ENCODE measurements at places on chromosomes 11 and 22. TPM values are rescaled to one million over a fixed set of nuclear protein-coding genes. Genes with fewer than 3 reads are reported as not detected.

DNA sequence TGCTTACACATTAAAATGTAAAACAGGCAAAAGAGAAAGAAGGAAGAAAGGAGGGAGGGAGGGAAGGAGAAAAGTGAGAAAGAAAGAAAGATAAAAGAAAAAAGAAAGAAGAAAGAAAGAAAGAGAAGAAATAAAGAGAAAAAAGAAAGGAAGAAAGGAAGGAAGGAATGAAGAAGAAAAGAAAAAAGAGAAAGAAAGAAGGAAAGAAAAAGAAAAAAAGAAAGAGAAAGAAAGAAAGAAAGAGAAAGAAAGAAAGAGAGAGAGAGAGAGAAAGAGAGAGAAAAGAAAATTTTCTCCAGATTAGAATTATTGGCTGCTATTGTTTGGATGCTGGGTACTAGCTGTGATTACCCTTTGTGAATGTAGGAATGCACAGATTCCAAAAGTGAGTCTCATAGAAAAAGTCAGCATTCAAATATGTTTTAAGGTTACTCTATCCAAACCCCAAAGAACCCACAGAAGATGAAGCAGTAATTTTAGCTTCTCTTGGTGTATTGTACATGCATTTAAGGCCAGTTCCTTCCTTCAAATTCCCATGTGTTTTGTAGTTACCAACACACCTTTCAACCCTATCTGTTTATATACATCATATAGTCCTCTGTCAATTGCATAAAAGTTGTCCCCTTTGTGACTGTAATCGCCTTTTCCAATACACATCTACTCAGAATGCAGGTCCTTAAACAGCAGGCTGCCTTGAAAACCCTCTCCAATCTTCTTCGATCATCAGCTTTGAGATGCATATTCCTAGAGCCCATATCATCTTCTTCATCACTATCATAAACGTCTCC lies 789 bp upstream of the FAM111A start:
- H3K36me3 ChIP-seq, result no peaks in the 10 kb centered on the region
- DNase-seq, result no peak
- peak overlapping the region; percentile 71 for H3K4me3 ChIP-seq
- no peaks in the 10 kb centered on the region for H3K27me3 ChIP-seq

DNA sequence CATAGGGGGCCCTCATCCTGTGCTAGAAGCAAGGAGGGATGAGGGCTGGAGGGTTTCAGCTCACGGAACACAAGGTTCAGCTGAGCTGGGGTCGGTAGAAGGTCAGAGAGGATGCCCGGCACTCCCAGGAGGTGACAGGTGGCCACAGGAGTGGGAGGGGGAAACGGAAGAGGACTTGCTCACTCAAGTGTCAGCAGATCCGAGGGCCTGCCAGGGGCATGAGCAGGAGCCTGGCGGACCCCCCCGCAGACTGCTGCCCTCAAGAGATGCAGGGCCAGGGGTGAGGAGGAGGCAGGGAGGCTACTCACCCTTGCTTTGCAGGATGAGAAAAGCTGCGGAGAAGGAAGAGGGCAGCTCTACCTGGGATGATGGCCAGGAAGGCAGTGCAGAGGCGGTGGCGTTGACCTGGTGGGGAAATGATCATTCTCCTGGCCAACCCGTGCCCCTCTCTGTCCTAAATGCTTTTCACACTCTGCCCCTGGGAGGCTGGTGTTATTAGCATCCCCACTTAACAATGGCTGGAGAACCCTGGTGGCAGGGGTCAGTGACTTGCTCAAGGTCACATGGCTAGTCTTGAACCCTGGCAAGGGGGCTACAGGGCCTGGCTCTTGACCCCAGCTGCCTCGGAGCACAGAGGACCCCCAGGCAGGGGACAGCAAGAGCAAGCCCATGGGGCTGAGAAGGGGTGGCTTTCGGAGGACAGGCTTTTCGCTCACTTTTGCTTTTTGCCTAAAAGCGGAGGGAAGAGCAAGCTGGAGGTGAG lies 30.1 kb upstream of the CSNK1E start:
- H3K4me3 ChIP-seq, result no peak overlapping the region
- peak; percentile 55 for DNase-seq
- H3K27me3 ChIP-seq, result no peaks in the 10 kb centered on the region
- no peaks in the 10 kb centered on the region for H3K4me1 ChIP-seq
- H3K36me3 ChIP-seq, result no peaks in the 10 kb centered on the region

DNA sequence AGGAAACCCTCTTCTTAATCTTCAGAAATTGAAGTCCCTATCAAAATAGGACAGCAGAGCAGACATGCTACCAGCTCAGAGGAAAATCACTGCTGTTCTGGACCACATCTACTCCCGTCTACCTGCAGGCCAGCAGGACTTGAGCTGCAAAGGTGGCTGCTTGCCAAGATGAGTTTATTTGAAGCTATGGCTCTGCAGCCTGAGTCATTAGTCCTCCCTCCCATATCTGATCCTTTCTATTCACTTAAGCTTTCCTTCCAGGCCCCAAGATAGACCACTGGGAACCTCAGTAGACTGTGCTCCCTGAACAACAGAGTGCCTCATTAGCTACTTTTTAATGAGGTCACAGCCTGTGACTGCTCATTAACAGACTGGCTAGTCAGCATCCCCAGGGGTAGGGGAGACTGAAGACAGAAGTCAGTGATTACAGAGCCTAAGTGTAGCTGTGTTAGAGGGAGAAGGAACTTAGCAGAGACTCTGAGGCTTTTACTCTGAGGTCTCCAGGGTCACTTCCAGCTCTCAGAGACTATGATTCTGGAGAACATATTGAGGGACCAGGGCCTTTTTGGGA lies 6.8 kb upstream of the OR10A2 start:
- no peaks in the 10 kb centered on the region for H3K27me3 ChIP-seq
- peaks cover 14% of the 10 kb centered on the region for H3K4me1 ChIP-seq
- no peaks in the 10 kb centered on the region for H3K36me3 ChIP-seq
- no peak overlapping the region for H3K4me3 ChIP-seq

DNA sequence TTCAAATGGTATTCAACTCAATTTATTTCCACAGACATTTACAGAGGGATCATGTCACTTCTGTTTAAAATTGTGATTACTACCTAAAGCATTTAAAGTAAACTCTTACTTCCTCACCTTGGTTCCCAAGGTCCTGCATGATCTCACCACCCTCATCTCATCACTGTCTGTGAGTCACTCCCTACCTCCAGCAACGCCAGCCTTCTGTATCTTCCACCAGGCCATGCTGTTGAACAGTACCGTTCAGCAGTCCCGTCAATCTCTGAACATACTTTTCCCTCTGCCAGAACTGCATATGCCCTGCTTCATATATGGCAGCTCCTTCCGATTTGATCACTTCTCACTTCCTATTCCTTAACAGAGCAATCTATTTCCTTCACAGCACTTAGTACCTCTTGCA lies 2.0 kb downstream of the FBXO3 start:
- H3K27me3 ChIP-seq, result no peaks in the 10 kb centered on the region
- no peak for DNase-seq
- no peak overlapping the region for H3K27ac ChIP-seq
- no peaks in the 10 kb centered on the region for H3K4me1 ChIP-seq

DNA sequence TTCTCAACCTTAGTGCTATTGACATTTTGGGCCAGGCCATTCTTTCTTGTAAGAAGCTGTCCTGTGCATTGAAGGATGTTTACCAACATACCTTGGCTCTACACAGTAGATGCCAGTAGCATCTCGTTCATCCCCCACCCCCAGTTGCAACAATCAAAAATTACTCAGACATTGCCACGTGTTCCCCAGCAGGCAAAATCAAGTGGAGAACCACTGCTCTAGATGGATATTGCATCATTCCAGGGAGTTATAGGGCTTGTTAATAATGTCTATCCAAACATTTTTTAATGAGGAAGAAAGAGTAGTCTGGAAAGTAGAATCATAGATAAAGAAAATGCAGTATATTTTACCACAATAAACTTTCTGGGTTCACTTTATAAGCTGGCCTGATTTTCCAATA lies 64.1 kb downstream of the PRMT3 start:
- H3K4me3 ChIP-seq, result no peak overlapping the region
- no peaks in the 10 kb centered on the region for H3K27me3 ChIP-seq
- H3K4me1 ChIP-seq, result no peaks in the 10 kb centered on the region
- H3K36me3 ChIP-seq, result no peaks in the 10 kb centered on the region
- no peak overlapping the region for H3K27ac ChIP-seq
- DNase-seq, result no peak

DNA sequence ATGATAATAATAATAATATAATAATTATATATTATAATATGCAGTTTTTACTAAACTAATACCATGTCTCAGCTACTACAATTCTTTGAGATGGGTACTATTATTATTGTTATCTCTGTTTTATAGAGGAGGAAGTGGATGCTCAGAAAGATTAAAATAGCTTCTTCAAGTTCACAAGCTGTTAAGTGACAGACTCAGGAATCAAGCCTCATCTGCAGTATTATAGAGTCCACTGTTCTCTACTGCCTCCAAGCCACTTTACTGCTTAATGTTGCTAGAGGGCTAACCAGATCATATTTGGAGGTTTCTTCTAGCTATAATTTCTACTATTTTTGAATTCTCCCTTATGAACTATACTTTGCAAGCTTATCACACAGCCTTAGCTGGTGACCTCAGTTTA lies 62.7 kb downstream of the CSTPP1 start:
- H3K27ac ChIP-seq, result no peak overlapping the region
- H3K36me3 ChIP-seq, result no peaks in the 10 kb centered on the region
- H3K4me3 ChIP-seq, result no peak overlapping the region
- DNase-seq, result no peak
- no peaks in the 10 kb centered on the region for H3K4me1 ChIP-seq

- no peak for DNase-seq
- H3K4me3 ChIP-seq, result no peak overlapping the region
- H3K27ac ChIP-seq, result peak overlapping the region; percentile 43
- H3K4me1 ChIP-seq, result no peaks in the 10 kb centered on the region
- no peaks in the 10 kb centered on the region for H3K36me3 ChIP-seq
Measured at GRCh38 chr22:49656291-49656851, 171.3 kb downstream of the BRD1 start.

DNA sequence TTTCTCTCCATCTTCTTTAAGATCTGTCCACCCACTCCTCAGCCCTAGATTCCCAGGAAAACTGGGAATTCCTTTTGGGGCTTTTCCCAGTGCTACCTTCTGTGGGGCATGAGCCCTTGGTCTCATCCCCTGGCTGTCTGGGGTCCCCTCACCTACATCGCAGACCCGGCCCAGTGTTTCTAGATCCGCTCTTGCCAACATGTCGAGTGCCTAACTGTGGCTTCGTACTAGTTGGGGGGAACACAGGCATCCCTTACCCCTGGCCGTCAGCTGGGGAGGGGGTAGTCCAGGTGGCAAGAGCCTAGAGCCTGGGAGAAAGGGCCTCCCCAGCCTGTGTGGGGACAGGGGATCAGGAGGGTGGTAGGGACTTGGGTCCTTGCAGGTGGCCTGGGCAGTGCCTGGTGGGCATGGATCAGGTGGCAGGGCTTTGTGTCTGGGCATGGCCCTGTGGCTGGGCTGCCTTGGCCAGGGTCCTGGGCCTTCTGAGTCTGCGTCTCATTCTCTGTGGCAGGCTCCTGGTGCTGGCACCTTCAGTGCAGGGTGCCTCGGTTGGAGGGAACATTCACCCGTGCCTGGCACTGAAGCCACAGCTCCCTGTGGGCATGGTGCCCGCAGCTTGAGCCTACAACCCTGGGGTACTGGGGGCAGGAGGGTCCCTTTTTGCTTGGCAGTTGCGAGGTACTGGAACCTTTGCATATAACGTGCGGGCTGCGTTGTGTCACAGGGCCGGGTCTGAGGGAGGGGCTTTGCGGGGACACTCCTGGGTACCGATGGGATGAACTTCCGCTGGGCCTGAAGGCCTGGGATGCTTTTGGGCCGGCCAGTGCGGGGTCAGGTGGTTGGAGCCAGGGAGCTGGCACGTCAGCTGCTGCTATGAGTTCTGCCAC lies 4.1 kb downstream of the KCNQ1 start:
- H3K27me3 ChIP-seq, result peaks cover 16% of the 10 kb centered on the region
- H3K4me3 ChIP-seq, result no peak overlapping the region
- no peaks in the 10 kb centered on the region for H3K36me3 ChIP-seq
- DNase-seq, result no peak
- peaks cover 2% of the 10 kb centered on the region for H3K4me1 ChIP-seq

DNA sequence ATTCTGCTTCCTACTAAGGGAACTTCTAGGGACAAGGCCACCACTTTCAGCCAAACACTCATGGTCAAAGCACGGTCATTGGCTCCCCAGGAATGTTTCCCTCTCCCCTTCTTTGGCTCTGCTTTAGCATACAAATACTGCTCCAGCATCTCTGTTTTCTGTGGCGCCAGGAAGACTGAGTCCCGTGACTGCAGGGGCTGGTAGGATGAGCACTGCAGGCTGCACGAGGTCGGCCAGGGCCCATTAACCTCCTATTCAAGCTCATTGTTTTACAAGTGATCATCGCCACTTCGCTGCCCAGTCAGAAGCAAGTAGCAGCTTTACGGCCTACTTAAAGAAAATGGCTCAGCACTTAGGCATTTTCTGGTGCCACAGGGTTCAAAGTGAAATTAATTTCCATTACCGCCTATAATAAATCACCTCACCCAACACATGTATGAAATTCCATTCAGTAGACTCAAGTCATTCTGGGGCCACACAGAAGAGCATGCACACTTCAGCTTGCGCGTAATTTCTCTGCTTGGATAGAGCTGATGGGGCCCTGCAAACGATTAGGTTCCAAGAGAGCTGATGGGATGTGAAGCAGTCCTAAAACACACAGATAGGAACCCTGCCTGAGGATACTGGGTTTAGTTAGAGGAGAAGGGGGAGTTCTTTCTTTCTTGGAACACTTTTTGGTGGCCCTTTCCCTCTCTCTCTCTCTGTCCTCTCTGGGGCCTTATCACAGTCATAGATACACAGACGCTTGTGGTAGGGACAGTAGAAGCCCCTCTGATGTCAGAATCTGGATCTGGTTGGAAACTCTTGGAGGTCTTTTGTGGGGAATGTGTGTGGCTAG lies 173.7 kb downstream of the KIF18A start:
- no peaks in the 10 kb centered on the region for H3K27me3 ChIP-seq
- no peaks in the 10 kb centered on the region for H3K36me3 ChIP-seq
- H3K4me3 ChIP-seq, result no peak overlapping the region
- no peaks in the 10 kb centered on the region for H3K4me1 ChIP-seq
- H3K27ac ChIP-seq, result no peak overlapping the region
- no peak for DNase-seq

DNA sequence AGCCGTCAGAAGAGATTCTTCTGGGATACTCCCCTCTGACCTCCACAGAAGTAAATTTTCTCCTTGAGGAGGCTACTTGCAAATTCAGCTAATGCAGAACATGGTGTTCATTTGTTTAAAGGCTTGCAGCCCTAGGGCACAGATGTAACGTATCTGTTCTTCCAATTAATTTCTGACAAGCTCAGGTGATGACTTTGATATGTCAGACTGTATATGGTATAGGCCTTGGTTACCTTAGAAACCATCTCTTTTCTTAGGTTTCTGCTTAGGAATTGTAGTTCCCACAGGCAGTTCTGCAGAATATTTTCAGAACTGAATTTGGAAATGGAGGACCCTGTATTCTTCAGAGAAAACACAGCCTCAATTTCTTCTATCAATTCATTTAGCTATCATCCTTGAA lies 117.1 kb downstream of the DDX10 start:
- no peak overlapping the region for H3K4me3 ChIP-seq
- no peak overlapping the region for H3K27ac ChIP-seq
- no peak for DNase-seq

SMTNL1 gene
- total RNA-seq, result not detected

POLR2L gene
- 68.0 TPM for total RNA-seq

FOSL1 gene
- total RNA-seq, result not detected

ROBO3 gene
- total RNA-seq, result 37.7 TPM

CBLIF gene
- not detected for total RNA-seq

SSH3 gene
- total RNA-seq, result 20.0 TPM

SPI1 gene
- 19.7 TPM for total RNA-seq

SAAL1 gene
- total RNA-seq, result 8.8 TPM

KRTAP5-8 gene
- not detected for total RNA-seq

Data from sigmoid colon (tissue), 7 donors.